ENCODE measurements at places on chromosomes 6 and 20.

- DNase-seq = no peak
Observed at GRCh38 chr6:112594886-112595594, 247.9 kb downstream of the RFPL4B start.

- no peak for DNase-seq
Observed at GRCh38 chr20:24745617-24746350, 203.3 kb upstream of the CST7 start.

GRCh38 chr6:137011406-137011805, 33.4 kb downstream of the IL20RA start:
- DNase-seq = no peak

DNA sequence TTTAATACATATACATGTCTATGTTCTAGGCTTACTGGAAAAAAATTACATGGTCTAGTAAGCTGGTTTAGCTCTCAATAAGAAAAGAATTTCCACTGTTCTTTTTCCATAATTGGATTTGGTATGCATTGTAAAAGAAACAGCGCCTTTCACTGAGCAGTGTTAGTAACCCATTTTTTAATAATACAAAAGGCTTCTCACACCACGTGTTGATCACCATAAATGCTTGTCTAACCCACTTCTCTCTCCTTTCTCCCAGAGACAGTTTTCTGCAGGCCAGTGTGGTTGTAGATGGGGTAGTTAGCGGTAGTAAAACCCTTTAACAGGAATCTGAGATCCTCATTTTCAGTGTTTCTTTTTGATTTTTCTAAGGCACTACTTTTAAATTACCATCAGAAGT, 348.7 kb upstream of the MANEA start:
- no peak for DNase-seq

DNA sequence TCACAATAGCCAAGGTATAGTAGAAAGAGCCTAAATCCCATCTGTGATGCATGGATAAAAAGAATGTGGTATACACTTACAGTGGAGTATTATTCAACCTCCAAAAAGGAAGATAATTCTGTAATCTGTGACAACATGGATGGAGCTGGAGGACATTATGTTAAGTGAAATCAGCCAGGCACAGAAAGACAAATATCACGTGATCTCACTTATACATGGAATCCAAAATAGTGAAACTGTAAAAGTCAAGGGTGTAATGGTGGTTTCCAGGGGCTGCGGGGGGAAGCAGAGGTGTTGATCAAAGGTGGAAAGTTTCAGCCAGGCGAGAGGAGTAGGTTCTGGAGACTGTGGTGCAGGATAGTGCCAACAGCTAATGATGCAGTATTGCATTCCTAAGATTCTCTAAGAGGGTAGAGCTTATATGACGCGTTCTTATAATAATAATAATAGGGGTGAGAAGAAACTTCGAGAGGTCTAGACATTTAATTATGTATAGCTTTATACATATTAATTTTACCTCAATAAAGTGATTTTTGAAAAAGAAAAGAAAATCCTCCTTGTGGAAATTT, 246.1 kb downstream of the FOXA2 start:
- DNase-seq = no peak

DNA sequence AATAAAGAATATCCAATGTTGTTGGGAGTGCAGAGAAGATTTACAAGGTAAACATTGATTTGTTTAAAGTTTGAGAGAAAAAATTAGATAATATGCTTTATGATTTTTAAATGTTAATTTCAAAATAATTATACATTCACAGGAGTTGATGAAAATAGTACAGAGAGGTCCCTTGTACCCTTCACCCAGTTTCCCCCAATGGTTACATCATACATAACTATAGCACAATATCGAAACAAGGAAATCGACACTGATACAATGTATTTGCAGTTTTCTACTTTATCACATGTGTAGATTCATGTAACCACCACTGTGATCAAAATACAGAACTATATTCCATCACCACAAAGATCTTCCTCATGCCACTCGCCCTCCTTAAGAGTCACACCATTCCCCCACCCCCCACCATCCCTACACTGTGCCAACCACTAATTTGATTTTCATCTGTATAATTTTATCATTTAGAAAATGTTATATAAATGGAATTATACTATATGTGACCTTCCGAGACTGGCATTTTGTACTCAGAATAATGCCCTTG, 11.7 kb upstream of the HLA-DRA start:
- DNase-seq = no peak

DNA sequence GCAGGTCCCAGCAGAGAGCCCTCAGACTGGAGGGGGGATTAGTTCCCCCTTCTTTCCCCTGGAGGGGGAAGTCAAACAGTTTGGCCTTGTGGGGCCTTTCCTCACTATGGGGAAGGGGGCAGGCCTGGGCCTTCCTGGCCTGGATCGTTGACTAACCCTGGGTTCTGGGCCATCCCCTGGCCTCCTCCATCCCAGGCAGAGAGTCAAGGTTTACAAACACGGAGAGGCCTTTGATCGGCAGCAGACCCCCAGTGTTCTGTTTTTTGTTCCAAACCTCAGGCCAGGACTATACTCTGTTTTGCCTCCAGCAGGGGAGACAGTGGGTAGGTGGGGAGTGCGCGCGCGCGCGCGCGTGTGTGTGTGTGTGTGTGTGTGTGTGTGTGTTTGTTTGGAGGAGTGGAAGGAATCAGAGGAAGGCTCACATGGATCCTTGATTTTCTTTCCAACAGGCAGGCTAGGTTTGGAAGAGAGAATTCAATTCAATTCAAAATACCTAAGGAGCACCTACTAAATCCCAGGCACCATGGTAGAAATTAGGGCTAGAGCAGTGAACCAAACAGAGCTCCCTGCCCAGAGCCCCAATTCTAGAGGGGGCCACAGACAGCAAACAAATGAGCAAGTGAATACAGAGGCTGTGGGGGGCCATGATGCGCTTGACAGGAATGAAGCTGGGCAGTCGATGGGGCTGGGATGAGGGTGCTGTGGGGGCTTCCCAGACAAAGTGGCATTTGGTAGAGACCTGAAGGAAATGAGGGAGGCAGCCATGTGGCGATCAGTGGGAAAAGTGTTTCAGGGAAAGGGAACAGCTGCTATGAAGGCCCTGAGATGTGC, 14.8 kb downstream of the TP53RK start:
- DNase-seq = no peak

- DNase-seq = no peak
Observed at GRCh38 chr20:47480705-47481104, 21.0 kb upstream of the NCOA3 start.

DNA sequence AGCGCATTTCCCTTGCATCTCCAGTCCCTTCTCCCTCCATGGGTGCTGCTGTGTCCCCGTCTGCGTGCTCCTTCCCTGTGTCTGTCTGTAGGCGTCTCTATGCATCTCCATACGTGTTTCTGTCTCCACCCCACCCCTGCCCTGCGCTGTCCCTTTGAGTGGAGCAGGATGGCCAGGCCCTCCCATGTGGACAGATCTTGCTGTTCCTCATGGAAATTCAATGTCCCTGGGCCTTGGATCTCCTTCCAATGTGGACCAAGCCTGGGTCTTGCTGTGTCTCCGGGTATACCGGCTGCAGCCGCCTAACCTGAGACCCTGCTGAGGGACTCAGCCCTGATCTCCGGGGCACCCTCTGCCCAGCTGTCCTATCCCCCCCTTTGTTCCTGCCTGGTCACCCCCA, 172.7 kb downstream of the BMP7 start:
- DNase-seq = no peak

DNA sequence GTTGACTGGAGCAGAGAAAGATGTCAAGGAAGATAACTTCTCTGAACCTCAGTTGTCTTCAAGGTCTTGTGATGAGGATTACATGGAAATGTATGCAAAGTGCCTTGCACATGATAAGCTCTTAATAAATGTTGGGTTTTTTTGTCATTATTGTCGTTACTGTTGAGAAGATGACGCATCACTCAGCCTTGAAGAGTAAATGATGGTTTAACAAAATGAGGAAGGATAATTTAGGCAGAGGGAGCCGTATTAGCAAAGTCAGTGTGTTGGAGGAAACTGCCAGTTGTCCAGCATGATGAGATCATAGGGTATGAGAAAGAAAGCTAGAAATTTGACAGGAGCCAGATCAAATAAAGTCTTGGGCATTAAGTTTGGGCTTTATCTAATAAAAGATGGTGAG, 8.8 kb upstream of the SUPT3H start:
- no peak for DNase-seq

DNA sequence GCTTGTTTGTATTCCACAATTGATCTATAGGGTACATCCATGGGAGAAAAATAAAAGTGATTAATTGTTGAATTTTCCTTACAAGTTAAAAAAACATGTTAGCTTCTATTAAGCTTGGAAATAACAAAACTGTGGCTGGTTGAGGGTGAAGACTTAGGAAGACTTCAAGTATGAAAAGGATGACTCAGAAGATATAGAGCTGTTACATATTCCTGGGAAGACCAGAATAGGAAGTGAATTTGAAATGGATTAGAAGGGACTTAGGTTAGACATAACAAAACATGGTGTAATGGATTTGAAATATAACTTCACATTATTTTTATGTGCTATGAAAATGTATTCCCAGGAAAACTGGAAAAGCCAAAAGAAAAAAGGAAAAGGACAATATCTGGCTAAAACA, 732.2 kb downstream of the HDGFL1 start:
- DNase-seq = no peak

DNA sequence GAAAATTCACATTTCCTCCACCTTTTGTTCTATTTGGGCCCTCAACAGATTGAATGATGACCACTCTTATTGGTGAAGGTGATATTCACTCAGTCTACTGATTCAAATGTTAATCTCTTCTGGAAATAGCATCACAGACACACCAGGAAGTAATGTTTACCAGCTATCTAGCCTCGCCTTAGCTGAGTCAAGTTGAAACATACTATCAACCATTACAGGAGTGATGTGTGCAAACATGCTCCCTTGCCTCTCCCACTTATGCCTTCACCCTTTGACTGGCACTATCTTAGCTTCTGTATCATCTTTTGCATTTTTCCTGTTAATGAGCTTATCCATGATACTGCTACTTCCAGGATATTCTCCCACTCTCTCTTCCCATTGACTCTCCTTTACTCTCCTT, 191.9 kb downstream of the CENPW start:
- peak; percentile 20 for DNase-seq

DNA sequence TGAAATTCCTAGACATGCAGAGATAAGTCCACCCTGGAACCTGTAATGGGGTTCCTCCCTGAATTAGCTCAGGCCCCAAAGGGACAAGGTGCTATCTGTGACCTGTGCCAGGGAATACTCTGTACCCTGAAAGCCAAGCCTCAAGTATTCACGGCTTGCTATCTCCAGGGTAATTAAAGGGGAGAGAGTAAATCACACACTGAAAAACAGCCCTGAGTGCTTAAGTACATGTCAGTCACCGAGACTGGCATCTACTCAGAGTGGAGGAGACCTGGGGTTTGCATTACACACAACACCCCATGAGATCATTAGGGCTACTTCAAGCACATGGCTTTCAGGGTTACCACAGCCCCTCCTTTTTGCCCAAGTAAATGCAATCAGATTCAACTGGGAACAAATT, 188.1 kb downstream of the CD83 start:
- DNase-seq = no peak

- DNase-seq = no peak
Observed at GRCh38 chr6:55664591-55665587, 85.9 kb upstream of the HMGCLL1 start.

- DNase-seq = no peak
Observed at GRCh38 chr6:14207448-14207847, 89.9 kb downstream of the CD83 start.

DNA sequence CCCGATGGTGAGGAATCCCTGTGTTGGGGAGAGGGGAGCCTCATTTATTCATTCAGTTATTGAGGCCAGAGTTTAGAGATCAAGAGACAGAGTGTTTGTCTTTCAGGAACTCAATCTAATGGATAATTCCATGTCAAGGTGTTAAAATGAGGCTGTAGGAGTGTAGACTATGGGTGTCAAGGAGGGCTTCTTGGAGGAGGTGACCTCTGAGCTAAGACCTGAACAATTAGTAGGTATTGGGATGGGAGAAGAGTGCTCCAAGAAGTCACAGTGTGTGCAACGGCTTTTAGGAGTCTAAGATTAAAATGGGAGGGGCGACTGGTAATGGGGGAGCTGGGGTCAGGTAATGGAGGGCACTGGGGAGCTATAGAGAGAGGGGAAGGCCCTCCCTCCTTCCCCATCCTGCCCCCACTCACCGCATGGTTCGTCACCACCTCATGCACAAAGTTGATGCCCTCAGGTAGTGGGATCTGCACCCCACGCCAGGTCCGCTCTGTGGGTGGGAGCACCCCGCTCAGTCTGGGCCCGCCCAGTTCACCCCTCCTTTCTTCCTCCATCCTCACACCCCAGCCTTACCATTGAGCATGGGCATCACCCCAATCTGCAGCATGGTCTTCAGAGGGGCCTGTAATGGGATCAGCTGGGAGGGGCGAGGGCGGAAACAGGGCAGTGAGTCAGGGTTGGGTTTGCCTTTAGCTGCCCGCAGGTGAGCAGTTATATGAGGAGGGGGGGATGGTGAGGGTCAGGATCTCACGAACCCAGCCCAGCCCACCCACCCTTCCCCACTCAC, 8.1 kb downstream of the CTSA start:
- DNase-seq = no peak

DNA sequence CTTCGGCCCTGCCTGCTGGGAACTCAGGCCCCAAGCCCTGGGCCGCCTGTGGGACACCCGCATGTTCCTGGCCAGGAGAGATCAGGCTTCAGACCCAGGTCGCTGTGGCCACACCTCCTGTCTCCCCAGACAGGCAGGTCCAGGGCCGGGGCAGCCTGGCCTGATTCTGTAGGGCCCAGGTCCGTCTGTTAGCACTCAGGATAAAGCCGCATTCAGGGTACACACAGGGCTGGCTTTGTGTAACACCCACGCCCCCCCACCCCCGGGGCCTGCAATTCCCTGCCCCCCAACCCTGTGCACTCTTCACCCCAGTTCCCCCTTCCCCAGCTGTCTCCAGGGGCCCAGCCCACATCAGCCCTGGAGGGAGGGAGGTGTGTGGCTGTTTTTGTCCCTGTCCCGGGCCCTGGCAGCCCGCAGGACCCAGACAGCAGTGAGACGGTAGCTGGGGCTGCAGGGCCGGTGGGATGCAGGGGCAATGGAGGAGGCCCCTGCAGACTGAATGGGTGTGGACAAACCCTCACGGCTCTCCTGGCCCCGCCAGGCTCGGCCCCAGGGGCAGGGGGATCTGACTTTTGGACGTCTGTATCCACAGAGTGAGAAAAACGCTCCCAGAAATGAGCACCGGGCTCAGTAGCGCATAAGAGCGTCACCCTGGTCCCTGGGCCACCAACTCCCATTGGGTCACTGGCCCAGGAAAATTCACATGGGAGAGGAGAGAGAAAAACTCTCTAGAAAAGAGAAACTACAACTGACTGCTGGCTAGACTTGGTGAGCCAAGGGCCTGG, 42.4 kb upstream of the ZBP1 start:
- no peak for DNase-seq
